T-cell (primary cell): ENCODE measurements at places on chromosomes 6 and 20. TPM values are rescaled to one million over a fixed set of nuclear protein-coding genes. Genes with fewer than 3 reads are reported as not detected.

CCN6 gene
- not detected for total RNA-seq

DNA sequence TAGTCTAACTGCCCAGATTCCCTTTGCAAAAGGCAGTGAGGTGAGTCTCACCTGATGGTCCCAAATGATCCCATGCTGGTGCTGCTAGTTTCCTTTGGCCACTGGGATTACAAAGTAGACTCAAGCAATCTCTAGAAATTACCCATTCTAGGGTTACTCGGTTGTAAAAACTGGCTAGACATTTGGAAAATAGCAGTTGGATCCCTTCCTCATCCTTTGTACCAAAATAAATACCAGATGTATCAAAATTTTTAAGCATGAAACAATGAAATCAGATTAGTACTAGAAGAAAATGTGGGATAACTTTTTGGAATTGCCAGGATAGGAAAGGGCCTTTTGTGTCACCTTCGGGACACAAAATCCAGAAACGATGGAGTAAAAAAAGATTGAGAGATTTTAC is 112.9 kb upstream of the TOP1 start:
- no peak overlapping the region for H3K4me3 ChIP-seq
- H3K4me1 ChIP-seq: no peaks in the 10 kb centered on the region
- no peak for DNase-seq
- no peak overlapping the region for H3K27ac ChIP-seq

PRL gene
- total RNA-seq: not detected

MAS1 gene
- total RNA-seq: not detected

DNA sequence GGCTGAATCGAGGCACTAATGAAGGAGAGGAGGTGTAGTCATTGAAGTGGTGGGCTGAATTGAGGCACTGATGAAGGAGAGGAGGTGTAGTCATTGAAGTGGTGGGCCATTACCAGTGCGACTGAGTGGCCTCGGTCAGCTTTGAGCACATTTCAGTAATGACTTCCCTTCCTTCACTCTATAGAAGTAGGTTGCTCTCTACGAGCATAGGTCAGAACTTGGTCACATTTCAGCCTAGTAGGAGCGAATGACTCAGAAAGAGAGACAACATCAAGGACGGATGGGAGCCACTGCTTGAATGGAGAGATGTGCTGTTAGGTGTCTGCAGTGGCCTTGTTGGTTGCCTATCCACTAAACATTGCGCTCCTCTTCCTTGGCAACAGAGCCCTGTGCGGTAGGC is 39.5 kb downstream of the ZDHHC14 start:
- no peaks in the 10 kb centered on the region for H3K27me3 ChIP-seq
- H3K4me1 ChIP-seq: no peaks in the 10 kb centered on the region
- H3K36me3 ChIP-seq: no peaks in the 10 kb centered on the region
- H3K4me3 ChIP-seq: no peak overlapping the region
- no peak overlapping the region for H3K27ac ChIP-seq

PGC gene
- total RNA-seq: 0.70 TPM

GRCh38 chr6:168699631-168700295 is 258.8 kb downstream of the SMOC2 start:
- no peak overlapping the region for H3K27ac ChIP-seq
- no peaks in the 10 kb centered on the region for H3K4me1 ChIP-seq
- H3K4me3 ChIP-seq: no peak overlapping the region
- DNase-seq: no peak
- H3K36me3 ChIP-seq: no peaks in the 10 kb centered on the region
- no peaks in the 10 kb centered on the region for H3K27me3 ChIP-seq

DNA sequence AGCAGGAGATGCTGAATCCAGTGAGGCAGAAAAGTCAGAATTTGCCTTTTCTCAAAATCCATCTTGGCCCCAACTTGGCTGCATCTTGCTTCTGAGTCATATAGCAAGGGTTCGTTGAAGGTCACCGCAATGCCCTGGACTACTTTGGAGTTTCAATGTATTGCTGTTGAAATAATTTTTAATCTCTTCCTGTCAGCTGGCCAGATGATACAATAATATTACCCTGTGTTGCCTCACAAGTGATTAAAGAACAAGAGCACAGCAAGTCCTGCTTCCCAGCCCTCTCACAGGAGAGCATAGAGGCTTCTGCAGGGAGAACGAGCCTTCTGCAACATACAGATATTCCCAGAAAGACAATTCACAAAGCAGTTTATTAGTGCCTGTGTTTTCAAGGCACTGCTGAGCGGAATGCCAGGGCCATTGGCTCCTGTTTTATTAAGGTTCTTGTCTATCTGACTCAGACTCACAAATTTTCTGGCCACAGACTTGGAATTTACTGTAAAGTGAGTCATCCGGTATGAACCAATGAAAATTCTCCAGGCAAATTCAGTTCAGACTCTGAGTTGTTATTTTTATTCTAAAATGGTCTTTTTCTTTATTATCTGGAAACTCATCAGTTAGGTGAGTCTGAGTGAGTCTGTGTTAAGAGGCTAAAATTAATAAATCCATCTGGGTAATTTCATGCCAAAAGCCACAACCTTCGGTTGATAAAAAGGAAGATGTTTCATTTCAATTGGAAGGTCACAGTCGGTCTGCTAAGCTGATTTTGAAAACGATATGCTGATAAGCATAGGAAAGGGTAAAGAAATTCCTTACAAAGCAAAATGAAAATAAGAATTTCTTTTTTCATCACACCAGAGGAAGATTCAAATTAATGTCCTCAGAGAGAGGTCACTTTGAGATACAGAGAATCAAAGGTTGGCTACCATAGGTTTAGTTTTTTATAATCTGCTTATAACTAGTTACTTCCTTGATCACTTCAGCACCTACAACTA is 289.4 kb upstream of the STXBP5 start:
- DNase-seq: no peak
- no peak overlapping the region for H3K4me3 ChIP-seq
- H3K36me3 ChIP-seq: no peaks in the 10 kb centered on the region
- no peak overlapping the region for H3K27ac ChIP-seq
- H3K4me1 ChIP-seq: no peaks in the 10 kb centered on the region
- H3K27me3 ChIP-seq: peaks cover 4% of the 10 kb centered on the region

DDO gene
- not detected for total RNA-seq

GRCh38 chr20:37358366-37359150 is 12.6 kb downstream of the SRC start:
- H3K27me3 ChIP-seq: no peaks in the 10 kb centered on the region
- DNase-seq: no peak
- H3K36me3 ChIP-seq: no peaks in the 10 kb centered on the region
- no peaks in the 10 kb centered on the region for H3K4me1 ChIP-seq

BACH2 gene
- total RNA-seq: 196 TPM

DNA sequence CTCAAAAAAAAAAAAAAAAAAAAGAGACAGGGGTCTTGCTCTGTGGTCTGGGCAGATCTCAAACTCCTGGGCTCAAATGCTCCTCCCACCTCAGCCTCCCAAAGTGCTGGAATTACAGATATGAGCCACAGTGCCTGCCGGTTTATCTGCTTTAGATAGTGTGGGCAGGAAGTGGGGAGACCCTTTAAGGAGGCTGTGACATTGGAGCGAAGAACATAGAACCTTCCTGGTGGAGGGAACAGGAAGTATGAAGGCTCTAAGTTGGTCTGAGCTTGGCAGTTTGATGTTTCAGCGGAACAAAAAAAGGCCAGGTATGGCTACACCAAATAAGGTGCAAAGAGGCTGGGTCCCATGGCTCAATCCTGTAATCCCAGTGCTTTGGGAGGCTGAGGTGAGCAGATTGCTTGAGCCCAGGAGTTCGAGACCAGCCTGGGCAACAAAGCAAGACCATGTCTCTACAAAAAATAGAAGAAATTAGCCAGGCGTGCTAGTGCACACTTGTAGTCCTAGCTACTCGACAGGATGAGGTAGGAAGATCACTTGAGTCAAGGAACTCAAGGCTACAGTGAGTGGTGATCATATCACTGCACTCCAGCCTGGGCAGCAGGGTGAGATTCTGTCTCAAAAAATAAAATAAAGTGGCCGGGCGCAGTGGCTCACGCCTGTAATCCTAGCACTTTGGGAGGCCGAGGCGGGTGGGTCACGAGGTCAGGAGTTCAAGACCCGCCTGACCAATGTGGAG is 8.7 kb upstream of the ZMYND8 start:
- DNase-seq: no peak
- H3K4me3 ChIP-seq: no peak overlapping the region
- no peaks in the 10 kb centered on the region for H3K27me3 ChIP-seq
- H3K27ac ChIP-seq: no peak overlapping the region
- no peaks in the 10 kb centered on the region for H3K36me3 ChIP-seq
- no peaks in the 10 kb centered on the region for H3K4me1 ChIP-seq

- H3K36me3 ChIP-seq: no peaks in the 10 kb centered on the region
- no peak overlapping the region for H3K27ac ChIP-seq
- no peaks in the 10 kb centered on the region for H3K4me1 ChIP-seq
- DNase-seq: no peak
Observed at GRCh38 chr6:125868252-125868651, 77.5 kb downstream of the NCOA7 start.

GRCh38 chr20:59063358-59064213 is 21.0 kb upstream of the PRELID3B start:
- H3K4me3 ChIP-seq: no peak overlapping the region
- H3K27ac ChIP-seq: no peak overlapping the region
- H3K36me3 ChIP-seq: no peaks in the 10 kb centered on the region
- H3K4me1 ChIP-seq: no peaks in the 10 kb centered on the region
- no peak for DNase-seq

DNA sequence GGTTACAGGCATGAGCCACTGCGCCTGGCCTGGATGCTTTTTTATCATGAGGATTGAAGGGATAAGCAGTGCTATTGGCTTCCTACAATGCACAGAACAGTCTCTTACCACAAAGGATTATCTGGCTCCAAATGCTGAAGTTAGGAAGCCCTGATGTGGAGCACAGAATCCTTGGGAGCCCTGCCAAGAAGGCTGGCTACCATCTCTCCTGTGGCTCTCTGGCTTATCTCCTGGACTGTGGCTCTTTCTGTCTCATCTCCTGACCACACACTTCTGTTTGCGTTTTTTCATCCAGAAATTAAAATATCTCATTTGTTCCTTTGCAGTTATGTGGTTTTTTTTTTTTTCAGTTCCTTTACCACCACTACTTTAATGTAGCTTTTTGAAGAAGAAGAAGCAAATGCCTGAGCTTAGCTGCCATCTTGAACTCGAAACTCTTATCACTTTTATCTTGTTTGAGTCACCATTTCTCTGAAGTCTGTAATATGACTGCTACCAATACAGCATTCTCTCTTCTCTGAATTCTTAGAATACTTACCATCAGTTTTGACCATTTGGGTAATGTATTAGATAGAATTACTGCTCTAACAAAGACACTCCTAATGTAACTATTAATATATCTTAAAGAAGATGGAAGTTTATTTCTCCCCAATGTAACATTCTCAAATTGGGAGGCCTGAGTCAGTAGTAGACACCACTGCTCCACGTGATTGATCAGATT is 1044.7 kb downstream of the KIF16B start:
- no peak overlapping the region for H3K27ac ChIP-seq
- no peak for DNase-seq
- no peaks in the 10 kb centered on the region for H3K4me1 ChIP-seq
- no peaks in the 10 kb centered on the region for H3K36me3 ChIP-seq
- H3K27me3 ChIP-seq: no peaks in the 10 kb centered on the region

GRCh38 chr6:70412252-70413113 is 825 bp upstream of the FAM135A start:
- H3K27me3 ChIP-seq: no peaks in the 10 kb centered on the region
- H3K36me3 ChIP-seq: no peaks in the 10 kb centered on the region
- no peak for DNase-seq
- peak overlapping the region; percentile 63 for H3K27ac ChIP-seq
- H3K4me3 ChIP-seq: peak overlapping the region; percentile 86

GRCh38 chr6:33790379-33790778 is 1.4 kb upstream of the LEMD2 start:
- H3K36me3 ChIP-seq: peaks cover 2% of the 10 kb centered on the region
- no peaks in the 10 kb centered on the region for H3K27me3 ChIP-seq
- no peak overlapping the region for H3K27ac ChIP-seq
- no peak for DNase-seq

BCAS1 gene
- 0.70 TPM for total RNA-seq

GRCh38 chr6:56541741-56542360 is 100.8 kb downstream of the DST start:
- H3K4me1 ChIP-seq: peaks cover 4% of the 10 kb centered on the region
- no peaks in the 10 kb centered on the region for H3K36me3 ChIP-seq
- H3K4me3 ChIP-seq: peak overlapping the region; percentile 50
- no peak overlapping the region for H3K27ac ChIP-seq
- DNase-seq: no peak

DNA sequence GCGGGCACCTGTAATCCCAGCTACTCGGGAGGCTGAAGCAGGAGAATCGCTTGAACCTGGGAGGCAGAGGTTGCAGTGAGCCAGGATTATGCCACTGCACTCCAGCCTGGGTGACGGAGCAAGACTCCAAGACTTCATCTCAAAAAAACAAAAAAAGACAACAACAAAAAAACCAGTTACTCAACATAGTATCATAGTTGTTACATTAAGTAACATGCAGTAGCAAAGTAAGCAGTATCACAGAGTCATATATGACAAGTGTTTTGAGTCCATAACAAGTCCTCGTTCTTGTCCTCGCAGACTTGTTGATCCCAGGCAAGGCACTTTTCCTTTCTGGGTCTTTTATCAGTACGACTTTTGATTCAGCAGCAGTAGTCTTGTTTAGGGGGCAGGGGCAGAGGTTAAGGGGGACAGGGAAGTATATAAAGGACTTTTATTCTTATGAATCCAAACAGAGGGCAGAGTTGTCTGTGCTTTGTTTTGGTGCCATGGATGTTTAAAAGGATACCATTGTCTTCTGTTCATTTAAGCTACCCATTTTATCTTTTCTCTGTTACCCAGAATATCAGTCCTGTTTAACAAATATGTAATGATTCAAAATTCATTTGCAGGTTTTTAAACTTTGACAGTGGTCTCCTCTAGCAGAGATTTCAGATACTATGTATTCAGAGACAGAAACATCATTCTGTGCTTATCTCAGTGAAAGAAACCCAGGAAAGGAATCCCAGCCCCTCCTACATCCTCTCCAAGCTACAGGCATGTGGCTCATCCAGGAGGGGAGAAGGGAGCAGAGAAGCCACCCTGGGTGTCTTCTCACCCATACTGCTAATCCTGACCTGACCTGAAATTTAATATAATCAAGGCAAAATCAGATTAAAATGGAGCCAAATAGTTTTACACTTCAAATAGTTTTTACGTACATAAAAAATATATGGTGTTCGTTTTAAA is 137.9 kb upstream of the EDN1 start:
- no peaks in the 10 kb centered on the region for H3K36me3 ChIP-seq
- H3K27ac ChIP-seq: no peak overlapping the region
- DNase-seq: no peak
- no peaks in the 10 kb centered on the region for H3K27me3 ChIP-seq
- H3K4me3 ChIP-seq: no peak overlapping the region
- no peaks in the 10 kb centered on the region for H3K4me1 ChIP-seq
